ENCODE measurements at places on chromosomes 3 and 15.

DNA sequence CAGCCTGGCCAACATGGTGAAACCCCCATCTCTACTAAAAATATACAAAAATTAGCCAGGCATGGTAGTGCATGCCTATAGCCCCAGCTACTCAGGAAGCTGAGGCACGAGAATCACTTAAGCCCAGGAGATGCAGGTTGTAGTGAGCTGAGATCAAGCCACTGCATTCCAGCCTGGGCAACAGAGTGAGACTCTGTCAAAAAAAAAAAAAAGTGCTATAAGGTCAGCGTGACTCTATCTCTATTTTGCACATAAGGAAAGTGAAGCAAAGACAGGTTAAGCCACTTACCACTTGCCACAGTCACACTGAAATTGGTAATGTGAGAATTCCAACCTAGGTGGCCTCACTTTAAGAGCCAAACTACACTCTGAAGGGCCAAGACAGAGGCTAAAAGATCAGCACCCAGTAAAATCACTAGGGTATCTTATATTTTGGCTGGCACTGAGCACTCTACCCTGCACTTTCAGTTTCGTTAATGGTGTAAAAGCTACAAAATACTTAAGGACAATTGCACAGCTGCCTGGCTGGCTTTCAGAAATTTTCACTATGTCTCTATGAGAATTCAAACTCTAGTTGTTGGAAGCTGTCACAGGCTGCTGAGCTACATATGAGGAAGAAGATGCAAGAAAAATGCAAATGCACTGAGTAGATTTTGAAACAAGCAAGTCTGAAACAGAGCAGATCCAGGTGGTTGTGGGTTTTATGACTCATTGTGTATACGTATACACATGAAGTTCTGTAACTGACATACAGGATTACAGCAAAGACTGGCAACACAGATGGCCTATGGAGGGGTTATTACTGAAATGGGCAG is 32.7 kb downstream of the TRANK1 start:
- DNase-seq, result peak; percentile 65

DNA sequence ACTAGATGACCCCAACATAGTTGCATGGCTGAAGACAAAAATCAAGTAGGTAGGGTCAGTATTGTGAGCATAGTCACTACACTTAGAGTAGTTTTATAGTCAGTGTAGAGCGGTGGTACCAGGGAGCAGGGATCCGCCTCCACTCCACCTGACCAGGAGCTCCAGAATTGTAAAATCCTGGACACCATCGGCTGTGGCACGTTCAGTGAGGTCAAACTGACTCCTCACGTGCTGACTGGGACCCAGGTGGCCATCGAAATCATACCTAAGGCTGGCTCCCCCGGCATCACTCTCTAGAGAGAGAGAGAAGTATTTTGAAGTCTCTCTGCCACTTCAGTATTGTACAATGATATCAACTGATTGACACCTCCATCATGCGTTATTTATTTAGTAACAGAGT is 59.7 kb upstream of the TAMM41 start:
- DNase-seq, result no peak

DNA sequence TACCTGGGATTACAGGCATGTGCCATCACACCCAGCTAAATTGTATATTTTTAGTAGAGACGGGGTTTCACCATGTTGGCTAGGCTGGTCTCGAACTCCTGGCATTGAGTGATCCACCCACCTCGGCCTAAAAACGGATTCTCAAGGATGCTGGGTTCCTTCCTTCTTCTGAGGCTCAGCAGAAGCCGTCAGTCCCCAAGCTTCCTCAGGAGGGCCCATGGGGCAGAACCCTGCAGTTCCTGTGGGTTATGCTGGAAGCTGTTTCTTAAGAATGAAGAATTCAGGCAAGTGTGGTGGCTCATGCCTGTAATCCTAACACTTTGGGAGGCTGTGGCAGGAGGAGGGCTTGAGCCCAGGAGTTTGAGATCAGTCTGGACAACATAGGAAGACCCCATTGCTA is 29.0 kb upstream of the ZNF710 start:
- DNase-seq, result no peak

- DNase-seq, result peak; percentile 91
These were observed 10.0 kb downstream of the CMTM7 start for GRCh38 chr3:32401556-32402081.

DNA sequence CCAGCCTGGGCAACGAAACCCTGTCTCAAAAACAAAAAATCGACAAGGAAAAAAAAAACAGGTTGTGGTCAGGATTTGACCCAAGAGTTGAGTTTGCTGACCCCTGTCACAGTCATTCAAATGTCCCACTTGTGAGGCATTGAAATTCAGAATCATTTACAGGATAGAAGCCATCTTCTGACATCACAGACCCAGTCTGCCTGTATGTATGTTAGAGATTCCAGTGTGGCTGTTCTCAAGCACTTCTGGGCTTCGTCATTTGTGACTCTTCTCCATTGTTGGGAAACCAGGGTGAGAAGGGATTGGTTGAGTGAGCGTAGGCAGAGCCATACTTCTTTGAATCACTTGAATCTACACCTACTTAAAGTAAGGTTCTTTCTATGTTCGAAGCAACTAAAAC is 57.1 kb downstream of the LMLN start:
- DNase-seq, result no peak

DNA sequence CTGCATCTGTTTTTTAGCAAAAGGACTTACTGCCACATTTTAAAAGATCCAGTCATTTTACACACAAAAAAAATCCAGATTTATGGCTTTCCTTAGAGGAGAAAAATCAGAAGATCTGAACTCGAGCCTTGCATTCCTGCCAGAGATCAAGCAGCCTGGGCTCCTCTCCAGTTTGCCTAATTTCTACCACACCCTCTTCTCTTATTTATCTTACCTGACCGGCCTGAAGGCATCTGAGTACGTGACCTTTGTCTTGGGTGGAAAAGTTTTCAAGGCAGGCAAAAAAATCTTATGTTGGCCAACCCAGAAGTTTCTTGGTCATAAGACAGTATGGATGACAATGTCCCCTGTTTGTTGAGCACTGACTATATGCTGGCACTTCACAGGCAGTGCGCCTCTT is 60.3 kb downstream of the CHRD start:
- no peak for DNase-seq

GRCh38 chr15:85071061-85071460 is 89.4 kb downstream of the PDE8A start:
- DNase-seq, result no peak

Data from NCI-H2029 (cell line).